ENCODE measurements at places on chromosomes 5 and 9. TPM values are rescaled to one million over a fixed set of nuclear protein-coding genes. Genes with fewer than 3 reads are reported as not detected.
A peak's percentile ranks its signal among the peaks of the same experiment; 100 is the strongest.

- DNase-seq = peak; percentile 80
Observed at GRCh38 chr5:145975361-145976066, 39.1 kb downstream of the SH3RF2 start.

DNA sequence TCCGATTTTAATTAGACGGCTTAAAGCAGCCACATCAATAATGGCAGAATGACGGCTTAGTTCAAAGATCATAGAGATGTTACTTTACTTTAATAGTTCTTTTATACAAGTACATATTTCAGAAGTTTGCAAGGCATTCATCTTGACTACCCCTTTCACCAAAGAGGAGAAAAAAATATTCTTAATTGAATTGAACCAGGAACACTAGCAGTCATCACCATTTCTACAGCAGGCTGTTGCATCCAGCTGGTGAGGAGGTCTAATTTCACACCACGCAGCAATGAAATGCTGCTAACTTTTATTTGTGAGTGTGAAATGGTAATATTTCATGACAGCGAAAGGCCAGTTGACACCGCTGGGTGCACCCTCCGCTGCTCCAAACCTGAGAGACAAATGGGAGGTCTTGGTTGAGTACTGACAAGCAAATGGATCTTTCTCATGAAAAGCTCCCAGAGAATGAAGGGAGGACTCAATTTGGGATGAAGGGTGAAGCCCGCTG, 322.2 kb downstream of the GLIS3 start:
- DNase-seq = no peak

The PCDHGB4 gene
- 18.3 TPM for total RNA-seq

The SLC36A3 gene
- total RNA-seq = not detected

- peak; percentile 21 for DNase-seq
Observed at GRCh38 chr9:15501179-15501578, 9.6 kb downstream of the PSIP1 start.

The SPATA31A3 gene
- not detected for total RNA-seq

The TRIM36 gene
- total RNA-seq = under 0.01 TPM

- no peak for DNase-seq
Observed at GRCh38 chr5:137595396-137596079, 96.4 kb upstream of the SPOCK1 start.

The CTXN3 gene
- total RNA-seq = not detected

DNA sequence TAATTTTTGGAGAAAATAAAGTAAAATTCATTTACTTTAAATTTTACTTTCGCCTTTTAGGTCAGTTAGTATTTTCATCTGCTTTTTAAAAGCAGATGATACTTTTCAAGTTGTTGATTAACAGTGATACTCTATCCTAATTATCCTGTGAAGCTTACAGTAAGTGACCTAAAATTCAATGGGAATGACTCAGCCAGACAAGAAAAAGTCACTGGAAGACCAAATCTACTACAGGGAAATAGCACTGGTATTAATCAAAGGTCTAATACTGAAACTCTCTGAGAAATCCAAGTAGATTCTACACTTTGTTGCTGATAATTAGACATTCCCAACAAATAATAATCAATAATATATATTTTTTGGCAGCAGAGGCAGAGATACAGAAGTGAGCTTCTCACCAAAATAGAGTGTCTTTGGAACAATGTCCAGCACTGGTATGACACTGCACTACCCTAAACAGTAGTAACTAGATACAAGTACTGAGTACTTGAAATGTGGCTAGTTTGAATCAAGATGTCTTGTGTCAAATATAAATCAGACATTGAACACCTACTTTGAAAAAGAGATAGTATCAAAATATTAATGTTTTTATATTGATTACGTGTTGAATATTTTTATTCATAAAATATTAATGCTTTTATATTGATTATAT, 22.8 kb upstream of the ELL2 start:
- peak; percentile 36 for DNase-seq

The SERF1A gene
- total RNA-seq = 4.4 TPM

DNA sequence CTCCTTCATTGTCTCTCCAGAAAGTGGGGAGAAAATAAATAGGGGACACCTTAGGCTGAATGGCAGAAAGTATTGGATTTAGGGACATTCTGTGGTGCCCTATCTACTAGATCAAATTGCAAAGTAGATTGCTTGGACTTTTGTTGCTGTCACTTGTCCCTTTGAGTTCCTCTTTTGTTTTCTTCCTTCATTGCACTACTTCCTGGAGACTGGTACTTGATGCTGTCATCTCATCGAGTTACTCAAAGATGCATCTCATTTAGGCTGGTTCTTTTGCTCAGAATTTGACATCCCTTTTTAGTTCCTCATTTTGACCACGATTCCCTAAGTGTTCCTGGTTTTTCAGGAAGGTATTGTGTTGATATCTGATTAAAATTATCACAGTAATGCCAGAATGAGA, 137.6 kb downstream of the ADGRV1 start:
- no peak for DNase-seq

The WDR38 gene
- total RNA-seq = not detected

DNA sequence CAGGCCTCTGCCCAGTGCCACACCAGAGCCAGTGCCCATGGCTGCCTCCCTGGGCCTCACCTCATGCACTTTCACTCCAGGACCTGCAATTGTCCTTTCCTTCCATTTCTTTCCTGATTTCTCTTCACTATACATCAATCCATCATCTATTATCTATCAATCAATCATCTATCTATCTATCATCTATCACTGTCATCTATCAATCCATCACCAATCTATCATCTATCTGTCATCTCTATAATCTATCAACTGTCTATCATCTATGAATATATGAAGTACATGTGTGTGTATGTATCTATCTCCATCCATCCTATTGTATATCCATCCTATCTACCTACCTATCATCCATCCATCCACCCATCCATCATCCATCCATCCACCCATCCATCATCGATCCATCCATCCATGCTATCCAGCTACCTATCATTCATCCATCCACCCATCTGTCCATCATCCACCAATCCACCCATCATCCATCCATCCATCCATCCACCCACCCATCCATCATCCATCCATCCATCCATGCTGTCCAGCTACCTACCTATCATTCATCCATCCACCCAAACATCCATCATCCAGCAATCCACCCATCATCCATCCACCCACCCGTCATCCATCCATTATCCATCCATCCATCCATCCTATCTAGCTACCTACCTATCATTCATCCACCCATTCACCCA, 26.9 kb downstream of the SLC6A3 start:
- no peak for DNase-seq

The PDE8B gene
- 0.26 TPM for total RNA-seq

The SLCO4C1 gene
- under 0.01 TPM for total RNA-seq
